CD4-positive, alpha-beta T cell treated with Interleukin-17A for 4 hours (primary cell): ENCODE measurements at places on chromosomes 2 and 18.

- DNase-seq = no peak
Observed at GRCh38 chr2:26758790-26759321, 5.2 kb upstream of the SLC35F6 start.

GRCh38 chr18:12426924-12427323 lies 19.2 kb downstream of the PRELID3A start:
- no peak for DNase-seq

- no peak for DNase-seq
Observed at GRCh38 chr2:101961338-101962191, 30.2 kb upstream of the IL1R2 start.

GRCh38 chr18:515156-515815 lies 14.8 kb upstream of the COLEC12 start:
- no peak for DNase-seq

GRCh38 chr2:24049485-24050021 lies at the start of gene FKBP1B:
Gene FKBP1B, plus strand, starts transcription at chr2:24049741. Its CDS starts 109 bp downstream, at chr2:24049850.
- DNase-seq = peak; percentile 57

DNA sequence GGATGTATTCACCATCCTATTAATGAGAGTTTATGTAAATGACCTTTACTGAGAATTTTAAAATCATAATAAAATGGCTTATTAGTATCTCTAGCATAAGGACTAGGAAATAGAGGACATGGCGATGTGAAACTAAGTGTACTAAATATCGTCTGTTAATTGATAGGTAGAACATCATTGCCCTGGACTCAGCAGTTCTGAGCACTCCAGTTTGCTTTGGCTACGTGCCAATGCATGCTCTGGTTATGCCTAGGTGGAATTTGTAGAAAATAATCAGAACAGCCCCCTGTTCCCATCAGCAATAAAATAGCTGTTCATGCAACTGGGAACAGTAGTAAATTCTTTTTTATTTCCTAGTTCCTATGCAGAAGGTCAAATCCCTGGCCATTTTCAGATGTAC lies 247.8 kb downstream of the DOK6 start:
- DNase-seq = no peak

DNA sequence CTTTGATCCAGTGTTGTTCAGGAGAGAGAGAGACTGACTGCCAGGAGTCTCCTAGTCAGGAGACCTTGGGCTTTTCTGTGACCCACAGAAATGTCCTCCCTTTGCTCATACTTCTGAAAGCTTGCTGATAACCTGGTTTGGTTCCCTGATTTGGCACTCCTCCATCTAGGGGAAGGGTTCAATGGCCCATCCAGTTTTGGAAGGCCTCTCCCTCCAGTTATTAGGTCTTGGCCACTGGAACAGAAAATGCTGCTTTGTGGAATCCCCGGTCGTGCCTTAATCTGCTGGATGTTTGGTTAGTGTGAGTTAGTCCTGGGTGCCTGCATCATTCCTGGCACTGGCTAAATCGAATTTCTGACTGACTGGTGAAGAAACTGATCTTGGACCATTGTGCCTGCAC lies 35.7 kb downstream of the KDM3A start:
- no peak for DNase-seq

DNA sequence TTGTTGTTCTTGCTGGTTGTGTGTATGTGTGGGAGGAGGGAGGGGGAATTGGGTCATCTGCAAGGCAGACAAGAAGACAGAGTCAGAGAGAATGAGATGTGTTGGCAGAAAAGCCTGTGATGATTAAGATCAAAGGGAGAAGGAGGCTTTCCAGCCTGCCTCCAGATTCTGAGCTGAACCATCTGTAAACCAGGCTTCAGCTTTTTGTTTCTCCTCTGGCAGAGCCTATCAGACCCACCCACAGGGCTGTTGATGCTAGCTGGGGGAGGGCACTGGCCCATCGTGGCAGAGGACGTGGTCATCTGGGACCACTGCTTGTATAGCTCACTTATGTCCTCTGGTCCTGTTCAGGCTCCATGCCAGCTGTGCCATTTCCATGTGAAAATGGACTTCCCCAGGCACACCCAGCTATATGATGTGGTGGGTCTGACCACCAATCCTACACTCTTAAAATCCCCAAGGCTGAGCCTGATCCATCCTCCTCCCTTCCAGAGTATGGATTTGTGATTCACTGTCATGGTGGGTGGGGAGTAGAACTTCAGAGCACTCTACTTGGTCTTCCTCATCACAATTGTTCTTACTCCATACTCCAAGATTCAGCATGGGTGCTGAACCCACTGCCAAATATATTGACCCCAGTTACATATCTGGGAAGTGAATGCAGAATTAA lies 27.8 kb upstream of the COL6A3 start:
- peak; percentile 61 for DNase-seq

- peak; percentile 75 for DNase-seq
Observed at GRCh38 chr2:70995426-70995729, 705 bp upstream of the TEX261 start.

- DNase-seq = no peak
Observed at GRCh38 chr2:96528700-96529375, 7.7 kb upstream of the ARID5A start.

DNA sequence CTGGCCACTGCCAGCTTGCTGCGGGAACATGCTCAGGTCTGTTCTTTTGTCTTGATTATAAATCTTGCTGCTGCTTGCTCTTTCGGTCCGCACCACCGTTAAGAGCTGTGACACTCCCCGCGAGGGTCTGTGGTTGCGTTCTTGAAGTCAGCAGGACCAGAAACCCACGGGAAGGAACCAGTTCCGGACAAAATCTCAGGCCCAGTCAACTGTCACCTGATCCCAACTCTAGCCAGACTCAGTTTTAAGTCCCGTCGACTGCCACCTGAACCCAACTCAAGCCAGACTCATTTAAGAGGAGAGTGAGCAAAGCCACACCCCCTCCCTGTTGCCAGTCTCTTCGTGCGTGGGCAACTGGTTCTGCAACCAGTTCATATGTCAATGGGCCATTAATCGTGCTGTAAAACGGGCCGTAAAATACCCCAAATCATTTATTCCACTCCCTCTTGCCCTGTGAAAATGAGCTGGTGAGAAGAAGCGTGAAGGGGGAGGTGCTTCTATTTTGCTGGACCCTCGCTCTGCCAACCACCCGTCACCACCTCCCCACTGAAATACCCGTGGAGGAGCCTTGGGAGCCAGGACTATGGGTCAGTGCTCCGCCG lies 224.3 kb downstream of the NDUFA10 start:
- DNase-seq = no peak

DNA sequence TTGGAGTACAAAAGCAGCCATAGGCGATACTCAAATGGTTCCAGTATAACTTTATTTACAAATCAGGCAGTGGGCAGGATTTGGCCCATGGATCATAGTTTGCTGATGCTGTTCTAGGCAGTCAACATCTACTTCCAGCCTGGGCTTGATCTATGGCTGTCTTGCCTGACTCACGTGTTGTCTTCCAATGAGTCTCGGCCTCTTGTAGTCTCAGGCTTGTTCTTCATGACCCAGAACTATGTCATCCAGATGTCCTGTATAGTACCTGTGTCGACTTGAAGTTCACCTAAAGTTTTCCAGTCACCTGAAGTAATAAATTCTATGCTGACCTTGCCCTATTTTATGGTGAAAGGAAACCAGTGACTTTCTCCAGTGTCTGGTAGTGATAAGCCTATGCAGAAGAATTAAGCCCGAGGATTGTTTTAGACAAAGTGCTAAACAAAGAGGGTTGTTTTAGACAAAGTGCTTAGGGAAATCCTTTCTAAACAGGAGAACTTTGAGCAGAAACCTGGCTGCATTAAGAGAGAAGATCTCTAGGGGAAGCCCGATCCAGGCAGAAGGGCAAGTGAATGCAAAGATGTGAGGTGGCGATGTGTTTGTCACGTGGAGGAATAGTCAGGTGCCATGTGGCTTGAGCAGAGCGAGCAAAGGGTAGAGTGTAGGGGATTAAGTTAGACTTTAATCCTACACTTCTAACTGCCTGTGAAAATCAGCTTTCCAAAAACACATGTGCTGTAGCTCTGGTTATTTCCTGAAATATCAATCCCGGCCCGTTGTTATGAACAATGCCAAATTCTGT lies 8.5 kb upstream of the THNSL2 start:
- no peak for DNase-seq

DNA sequence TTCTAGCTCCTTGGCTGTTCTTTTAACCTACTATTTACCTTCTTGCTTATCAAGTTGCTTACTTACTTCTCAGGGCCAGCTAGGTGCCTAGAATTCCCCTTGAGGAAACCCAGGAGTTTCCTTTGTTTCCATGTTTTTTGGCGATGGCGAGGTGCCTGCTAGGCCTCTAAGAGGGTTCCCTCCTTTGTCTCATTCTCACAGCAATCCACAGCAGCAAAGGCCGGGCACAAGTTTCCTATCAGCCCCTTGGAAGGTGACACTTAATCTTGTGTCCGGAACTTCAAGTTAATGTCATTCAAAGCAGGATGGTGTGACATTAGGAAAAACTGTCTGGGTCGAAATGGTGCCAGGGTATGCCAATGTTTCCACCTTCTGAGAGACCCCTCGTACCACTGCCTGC lies 101.9 kb upstream of the EPC2 start:
- DNase-seq = no peak

DNA sequence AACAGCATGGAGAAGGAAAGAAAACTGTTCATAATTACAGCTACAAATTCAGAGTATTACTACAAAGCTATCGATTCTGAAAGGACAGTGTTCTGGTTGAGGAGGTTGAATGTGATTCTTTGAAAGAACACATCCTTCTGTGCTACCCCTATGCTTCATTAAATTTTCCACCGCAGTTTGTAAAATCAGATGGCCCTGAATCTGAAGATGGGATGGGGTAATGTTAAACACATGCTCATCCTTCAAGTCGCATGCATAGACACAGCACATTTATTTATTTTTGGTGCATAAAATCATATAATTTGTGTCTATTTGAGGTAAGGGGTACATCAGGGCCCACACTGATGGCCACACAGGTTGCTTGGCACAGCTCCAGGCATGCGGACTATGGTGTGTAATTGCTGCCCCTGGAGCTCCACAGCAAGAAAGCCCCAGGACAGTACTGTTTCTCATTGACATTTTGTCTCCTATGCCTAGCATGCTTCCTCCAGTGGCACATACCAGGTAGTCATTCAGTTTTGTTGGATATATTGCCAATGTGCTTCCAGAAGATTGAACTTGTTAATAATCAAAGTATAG lies 238.8 kb upstream of the TANK start:
- DNase-seq = no peak

DNA sequence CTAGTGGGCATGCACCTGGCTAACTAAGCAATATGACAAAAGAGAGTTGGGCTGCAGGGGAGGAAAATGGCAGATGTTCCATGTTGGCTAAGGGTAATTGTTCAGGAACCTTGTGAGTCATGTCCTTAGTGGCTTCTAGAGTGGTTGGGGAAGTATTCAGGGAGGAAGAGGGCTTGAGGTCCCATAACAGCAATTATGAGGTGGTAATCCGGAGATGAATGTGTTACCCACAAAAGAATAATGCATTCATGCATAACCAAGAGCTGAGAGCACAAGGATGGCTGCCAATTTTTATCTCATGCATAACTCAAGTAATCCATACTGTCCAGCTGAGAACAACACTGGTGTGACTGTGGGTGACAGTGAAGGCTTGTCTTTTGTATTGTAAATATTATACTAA lies 42.9 kb downstream of the TMEFF2 start:
- DNase-seq = no peak

DNA sequence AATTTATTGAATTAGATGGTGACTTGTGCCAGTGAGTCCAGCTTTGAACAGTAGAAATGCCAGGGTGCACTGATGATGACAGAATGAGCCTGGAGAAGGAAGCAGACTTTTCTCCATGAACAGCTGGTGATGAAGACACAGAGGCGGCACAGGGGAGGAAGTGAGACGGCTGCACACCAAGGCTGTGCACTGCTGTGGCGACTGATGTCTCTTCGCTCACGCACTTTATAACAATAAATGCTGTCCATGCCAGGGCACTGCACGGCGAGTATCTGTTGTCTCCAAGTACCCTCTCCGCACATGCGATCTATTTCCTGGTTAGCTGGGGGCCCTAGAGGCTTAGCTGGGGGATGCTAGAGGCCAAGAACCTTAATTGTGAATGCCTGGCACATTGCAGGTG lies 175.2 kb downstream of the TMEM200C start:
- no peak for DNase-seq

DNA sequence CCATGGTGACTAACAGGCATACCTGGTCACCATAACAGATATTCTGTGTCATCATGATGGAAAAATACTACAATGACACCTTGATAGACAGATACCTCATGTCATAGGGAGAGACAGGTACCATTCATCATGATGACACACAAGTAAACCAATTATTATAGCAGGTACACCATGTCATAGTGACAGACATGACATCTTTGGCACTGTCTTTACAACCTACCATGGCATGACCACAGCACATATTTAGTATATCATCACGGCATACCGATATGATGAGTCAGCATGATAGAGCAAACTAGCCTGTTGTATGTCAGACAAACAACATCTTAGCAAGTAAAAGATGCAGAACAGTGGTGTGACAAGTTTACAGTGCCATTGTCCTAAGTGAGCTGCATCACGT lies 101.3 kb upstream of the KLHL29 start:
- DNase-seq = no peak

DNA sequence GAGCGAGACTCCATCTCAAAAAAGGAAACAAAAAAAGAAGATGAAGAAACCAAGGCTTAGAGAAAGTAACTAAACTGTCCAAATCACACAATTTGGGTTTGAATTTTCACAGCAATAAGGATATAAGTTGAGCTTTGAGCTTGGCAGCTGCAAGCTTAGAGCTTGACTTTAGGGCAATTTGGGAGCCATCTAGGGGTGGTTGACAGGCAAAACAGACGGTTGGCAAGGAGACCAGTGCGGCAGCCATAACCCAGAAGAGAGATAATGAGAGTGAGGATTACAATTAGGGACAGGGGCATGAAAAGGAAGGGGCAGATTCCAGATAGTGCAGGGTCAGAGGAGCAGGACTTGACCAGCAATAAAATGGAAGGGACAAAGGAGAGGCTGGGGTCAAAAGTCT lies 382.2 kb upstream of the HNRNPA3 start:
- DNase-seq = no peak

DNA sequence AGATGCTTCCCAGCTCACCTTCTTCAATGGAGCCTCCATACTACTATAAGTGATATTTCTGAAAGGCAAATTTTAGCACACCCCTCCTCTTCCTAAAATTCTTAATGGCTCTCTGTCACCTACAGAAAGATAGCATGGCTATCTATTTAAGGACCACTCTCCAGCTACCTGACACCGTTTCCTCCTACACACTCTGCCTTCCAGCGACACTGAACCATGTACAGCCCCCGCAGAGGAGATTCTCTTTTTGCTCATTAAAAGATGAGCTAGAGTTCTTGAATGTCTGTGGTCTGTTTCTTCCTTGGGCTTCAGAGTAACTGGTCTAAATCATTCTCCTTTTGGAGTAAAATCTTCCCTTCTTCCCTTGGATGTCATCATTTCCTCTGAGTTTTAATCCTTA lies 38.4 kb upstream of the GAREM1 start:
- no peak for DNase-seq

- DNase-seq = no peak
Observed at GRCh38 chr2:158142568-158143332, 41.1 kb downstream of the UPP2 start.

DNA sequence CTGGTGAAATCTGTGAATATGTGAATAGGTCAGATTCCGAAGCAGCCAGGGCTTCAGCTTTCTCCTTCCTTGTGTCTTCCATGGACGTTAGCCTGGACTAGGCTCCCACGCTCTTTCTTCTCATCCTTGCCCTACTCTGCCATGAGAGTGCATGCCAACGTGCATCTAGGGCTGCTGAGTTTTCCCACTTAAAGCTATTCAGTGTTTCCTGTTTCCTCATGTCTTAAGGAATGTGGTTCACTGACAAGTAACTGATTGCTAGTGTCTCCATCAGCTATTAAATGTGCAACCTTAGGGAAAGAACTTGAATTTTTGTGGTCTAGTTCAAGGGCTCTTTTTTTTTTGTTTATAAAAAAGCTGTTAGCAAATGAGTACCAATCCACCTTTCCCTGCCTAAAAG lies 642.3 kb upstream of the LINC00305 start:
- no peak for DNase-seq
